ENCODE measurements at places on chromosomes 2 and 18.
A peak's percentile ranks its signal among the peaks of the same experiment; 100 is the strongest.

DNA sequence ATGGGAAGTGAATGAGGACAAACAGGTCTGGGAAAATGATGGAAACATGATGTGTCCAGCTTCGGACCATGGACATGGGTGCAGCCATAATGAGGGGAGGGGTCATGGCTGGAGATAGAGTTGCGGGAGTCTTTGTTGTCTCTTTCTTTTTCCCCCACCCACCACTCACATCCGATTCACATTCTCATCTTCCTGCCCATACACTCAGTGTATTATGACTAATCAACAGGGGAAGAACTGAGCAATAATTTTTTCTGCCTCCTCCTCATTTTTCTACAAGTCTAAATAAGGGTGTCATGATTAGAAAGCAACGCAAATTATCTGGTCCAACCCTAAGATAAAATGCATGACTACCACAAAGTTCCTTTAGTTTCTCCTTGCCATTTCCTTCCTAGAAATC is 5.7 kb upstream of the SERPINB2 start:
- DNase-seq: no peak

DNA sequence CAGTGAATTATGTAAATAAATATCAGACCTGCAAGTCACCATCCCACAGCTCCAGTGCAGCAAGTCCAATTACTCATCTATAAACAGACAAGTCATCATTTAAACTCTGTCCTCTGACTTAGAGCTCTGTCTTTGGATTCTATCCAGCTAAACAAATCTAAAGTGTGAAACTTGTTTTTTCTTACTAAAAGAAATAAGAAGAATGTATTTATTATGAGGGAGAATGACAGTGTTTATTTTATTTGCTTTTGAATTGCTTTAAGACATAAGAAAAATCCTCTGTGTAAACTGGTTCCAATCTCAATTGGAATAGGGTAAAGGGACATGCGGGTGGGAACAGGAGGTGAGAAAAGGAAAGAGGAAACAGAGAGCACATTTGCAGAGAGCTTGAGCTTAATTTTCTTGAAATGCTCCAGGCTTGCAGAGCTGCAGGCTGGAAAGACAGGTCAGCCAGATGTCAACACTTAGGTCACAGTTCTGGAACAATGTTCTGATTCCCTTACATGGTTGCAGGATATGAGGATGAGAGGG is 355.8 kb downstream of the MEIS1 start:
- DNase-seq: no peak

DNA sequence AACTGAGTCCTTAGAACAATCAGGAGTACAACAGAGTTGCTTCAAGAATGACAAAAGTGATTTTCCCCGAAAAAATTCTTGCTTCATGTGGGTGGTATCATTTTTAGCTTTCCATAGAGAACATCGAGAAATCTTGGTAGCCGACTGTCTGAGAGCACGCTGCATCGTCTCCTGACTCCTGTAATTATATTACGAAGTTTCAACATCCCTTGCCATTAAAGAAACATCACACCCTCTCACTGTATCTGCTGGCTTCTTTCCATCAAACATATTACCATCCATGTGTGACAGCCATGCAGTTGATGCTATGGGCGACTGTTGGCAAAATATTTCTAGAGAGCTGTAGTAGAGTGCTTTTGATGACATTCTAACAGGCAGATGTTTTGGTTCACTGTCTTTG is 311.2 kb downstream of the CMPK2 start:
- no peak for DNase-seq

- DNase-seq: no peak
Measured at GRCh38 chr2:23495661-23496114, 110.7 kb downstream of the KLHL29 start.

- no peak for DNase-seq
Measured at GRCh38 chr2:72827966-72828646, 2.3 kb upstream of the EXOC6B start.

DNA sequence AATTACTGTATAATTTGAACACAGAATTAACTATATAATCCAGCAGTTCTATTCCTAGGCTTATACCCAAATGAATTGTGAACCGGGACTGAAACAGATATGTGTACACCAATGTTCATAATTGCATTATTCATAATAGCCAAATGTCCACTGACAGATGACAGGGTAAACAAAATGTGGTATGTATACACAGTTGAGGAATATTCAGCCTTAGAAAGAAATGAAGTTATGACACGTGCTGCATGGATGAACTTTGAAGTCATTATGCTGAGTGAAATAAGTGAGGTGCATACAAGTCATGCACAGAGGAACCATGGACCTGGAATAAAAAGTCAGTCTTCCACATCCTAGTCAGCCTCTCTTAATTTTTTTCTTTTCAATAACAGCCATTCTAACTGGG is 91.9 kb downstream of the SH3RF3 start:
- no peak for DNase-seq

DNA sequence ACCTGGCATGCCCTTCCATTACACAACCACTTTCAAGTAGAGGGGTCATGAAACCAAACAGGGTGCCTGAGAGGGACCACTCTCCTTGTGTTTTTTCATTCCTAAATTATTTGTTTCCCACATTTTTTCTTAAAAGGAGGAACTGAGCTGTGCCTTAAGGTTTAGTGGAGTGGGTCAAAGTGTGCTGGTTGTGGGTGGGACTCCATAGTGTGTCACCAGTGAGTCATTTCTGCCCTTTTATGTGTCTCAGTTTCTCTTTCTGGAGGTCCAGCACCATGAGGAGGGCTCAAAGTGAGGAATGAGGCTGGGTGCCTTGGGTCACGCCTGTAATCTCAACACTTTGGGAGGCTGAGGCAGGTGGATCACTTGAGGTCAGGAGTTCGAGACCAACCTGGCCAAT is 37.8 kb downstream of the COMMD1 start:
- no peak for DNase-seq

GRCh38 chr2:139077099-139077737 is 297.0 kb upstream of the NXPH2 start:
- no peak for DNase-seq

DNA sequence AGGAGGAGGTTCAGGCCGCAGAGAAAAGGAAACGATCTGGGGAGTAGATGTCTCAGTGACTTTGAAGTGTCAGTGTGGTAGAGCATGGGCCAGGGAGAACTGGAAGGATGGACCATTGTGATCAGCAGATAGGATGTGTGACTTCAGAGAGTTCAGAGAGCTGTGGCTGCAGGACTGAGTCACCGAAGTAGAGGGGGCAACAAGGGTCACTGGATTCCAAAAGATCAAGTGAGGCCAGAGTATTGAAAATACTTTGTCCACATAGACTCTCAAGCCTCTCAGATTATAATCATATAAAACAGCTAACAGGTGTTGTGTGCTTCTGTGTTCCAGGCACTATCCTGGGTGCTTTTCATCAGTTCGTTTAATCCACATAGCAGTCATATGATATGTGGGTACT is 99.4 kb downstream of the CRIM1 start:
- DNase-seq: no peak

GRCh38 chr2:240514631-240515030 is 43.2 kb downstream of the ANKMY1 start:
- DNase-seq: peak; percentile 5

DNA sequence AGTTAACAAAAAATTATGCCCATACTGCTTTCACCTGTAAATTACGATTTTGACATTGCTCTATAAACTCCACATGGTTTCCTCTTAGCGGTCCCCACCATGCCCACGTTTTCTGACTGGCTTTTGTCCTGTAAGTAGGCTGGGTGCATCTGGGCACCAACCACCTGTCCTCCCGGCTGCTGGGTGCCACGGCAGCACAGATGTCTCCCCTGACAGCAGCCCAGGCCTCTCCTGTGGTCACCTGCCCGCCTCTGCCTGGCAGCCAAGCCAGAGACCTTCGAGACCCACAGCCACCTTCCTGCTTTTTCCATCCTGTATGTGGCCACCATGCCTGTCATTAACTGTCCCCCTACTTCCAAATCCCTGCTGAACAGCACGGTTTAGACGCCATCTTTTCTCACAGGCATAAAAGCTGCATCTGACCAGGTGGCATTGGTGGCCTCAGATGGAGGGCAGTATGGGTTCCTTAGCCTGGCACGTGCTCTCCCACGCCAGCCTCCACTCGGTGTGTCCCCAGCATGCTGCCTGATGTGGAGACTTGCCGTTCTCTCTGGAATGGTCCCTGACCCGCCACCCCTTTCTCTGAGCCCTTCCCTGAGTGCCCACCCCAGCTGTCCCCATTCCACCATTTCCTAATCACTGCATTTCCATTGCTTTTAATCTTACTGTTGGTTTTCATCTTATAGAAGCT is 18.9 kb downstream of the SNORC start:
- no peak for DNase-seq

GRCh38 chr2:238127165-238128060 is 11.1 kb upstream of the KLHL30 start:
- DNase-seq: no peak

DNA sequence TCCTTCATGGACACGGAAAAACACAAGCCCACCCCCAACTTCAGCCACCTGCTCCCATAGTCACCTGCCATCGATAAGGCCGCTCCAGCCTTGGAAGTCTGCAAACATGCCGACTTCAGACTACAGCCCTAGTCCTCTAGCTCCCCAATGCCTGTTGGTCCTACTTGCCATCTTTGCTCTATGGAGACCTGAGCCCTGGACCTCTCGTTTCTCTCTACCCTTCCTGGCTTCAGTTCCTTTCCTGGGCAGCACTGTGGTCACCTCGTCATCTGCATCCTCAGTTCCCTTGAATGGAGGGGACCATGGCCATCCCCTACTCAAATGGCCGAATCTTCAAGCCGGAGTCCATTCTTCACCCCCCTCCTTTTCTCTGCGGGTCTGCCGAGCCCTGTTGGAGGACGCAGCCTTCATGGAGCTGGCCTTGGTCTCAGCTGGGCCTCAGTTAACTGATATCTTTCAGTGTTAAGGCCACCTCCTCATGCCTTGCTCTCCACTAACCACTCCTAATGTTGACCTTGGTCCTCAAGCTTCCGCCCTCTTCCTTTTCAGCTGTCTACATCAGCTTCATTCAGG is 47.7 kb upstream of the GBX2 start:
- DNase-seq: no peak

GRCh38 chr2:189521699-189522434 is 58.7 kb downstream of the SLC40A1 start:
- DNase-seq: no peak

- no peak for DNase-seq
Measured at GRCh38 chr2:9618410-9618809, 12.4 kb downstream of the YWHAQ start.

- DNase-seq: peak; percentile 53
Measured at GRCh38 chr2:121897335-121897970, 142.0 kb downstream of the TSN start.

DNA sequence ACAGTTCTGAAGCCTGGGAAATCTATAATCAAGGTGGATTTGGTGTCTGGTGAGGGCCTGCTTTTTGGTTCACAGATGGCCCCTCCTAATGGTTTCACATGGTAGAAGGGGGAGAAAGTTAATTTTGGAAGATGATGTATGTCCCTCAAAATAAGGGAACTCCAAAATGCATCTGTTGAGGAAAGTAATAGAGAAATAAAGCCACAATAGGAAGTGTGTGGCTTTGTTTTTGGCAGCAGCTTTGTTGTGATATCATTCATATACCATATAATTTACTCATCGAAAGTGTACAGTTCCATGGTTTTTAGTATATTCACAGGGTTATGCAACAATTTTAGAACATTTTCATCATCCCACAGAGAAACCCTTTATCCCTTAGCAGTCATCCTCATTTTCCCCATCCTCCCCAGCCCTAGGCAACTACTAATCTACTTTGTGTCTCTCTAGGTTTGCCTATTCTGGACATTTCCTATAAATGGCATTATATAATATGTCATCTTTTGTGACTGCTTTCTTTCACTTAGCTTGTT is 274.0 kb upstream of the FAM98A start:
- DNase-seq: no peak

DNA sequence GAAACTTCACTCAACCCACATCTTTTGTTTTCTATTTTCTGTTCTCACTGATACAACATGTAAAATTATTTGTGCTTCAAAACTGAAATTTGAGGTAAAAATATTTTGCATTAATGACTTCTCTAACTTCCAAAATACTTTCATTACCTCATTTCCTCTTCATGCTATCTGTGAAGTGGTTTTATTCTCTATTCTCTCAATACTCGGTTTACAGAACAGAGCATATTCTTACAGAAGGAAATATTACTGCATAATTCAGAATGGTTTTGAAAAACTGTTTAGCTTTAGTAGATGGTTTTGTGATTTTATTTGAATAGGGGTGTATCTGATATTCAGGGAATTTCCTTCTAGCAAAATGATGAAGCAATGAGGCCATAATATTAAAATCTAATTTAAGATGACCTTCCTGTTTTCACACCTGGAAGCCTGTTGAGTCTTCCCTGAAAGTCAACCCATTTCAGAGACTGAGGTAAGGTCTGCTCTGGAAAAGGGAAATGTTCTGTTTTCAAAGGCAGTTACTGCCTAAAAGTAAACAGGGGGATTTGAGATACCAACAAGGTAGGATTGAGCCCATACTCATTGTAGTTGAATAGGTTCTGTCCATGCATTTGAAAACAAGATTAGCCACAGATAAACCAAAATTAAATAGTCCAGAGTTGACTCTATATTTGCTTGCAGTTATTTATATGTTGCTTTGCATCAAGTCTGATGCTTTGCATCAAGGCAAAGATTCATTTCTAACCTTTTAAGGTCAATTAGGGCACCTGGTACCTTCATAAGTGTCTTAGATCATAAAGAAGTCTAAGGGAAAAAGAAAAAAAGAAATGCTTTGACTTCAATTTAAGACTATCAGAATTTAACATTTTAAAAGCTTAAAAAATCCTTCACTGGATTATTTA is 50.8 kb upstream of the PEX13 start:
- no peak for DNase-seq

DNA sequence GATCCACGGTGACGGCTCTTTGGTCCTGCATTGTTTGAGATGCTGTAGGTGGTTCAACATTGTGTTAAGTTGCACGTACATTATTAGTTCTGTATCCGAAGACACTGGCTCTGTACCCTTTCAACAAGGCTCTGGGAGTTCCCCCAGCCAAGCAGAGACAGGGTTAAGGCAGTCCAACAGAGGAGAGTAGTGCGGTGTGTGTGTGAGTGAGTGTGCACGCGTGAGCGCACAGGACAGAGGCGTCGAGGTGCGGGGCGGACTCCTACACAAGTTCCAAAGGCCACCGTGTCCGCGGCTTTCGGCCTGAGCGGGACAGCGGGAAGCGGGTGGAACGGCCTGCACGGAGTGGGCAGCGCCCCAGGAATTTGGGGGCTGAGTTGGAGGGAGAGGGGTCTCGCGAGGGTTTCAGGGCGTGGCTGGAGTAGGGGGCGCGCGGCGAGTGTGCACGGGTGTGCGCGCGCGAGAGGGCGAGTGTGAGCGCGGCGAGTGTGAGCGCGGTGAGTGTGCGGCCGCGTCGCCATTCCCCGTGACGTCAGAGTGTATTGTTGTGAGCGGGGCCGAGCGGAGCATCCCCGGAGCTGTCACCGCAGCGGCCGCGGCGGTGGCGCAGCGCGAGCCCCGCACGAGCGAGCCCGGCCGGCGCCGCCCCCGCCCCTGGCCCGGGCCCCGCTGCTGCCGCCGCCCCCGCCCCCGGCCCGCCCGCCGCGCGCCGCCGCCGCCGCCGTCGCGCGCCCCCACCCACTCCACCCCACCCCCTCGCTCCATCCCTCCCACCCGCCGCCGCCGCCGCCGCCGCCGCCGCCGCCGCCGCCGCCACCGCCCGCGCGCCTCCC is at the start of gene ASXL3:
Gene ASXL3 (plus strand): TSS at position 535 of the 833 bp plus-strand sequence. CDS start 413 bp downstream, outside the sequence.
- DNase-seq: no peak

Data from Caco-2 (cell line).